CD8-positive, alpha-beta T cell (primary cell): ENCODE measurements at places on chromosomes 7 and 10.

DNA sequence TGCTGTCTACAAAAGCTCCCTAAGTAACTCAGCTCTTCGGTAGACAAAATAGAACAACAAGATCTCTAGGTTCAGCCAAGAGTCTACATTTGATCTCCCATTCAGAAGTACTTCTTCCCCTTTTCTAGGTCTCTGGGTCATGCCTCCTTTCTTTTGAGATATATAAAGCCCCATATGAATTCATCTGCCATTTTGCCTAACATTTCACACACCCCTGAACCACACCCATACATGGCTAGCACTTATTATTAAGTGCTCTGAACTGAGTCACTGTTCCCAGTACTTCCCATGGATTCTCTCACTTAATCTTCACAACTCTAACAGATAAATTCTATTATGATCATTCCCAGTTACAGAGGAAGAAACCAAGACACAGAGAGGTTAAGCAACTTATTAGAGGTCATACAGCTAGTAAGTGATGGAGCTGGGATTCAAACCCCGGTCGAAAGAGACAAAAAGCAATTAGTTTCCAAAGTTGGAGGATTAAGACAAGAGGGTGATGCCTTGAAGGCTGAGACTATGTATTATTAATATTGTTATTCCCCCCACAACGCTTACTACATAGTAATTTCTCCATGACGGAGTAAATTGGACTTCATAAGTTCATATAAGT lies 17.3 kb downstream of the MYOF start:
- no peak for DNase-seq

GRCh38 chr10:100807241-100807951 lies 62.0 kb downstream of the PAX2 start:
- no peak for DNase-seq

DNA sequence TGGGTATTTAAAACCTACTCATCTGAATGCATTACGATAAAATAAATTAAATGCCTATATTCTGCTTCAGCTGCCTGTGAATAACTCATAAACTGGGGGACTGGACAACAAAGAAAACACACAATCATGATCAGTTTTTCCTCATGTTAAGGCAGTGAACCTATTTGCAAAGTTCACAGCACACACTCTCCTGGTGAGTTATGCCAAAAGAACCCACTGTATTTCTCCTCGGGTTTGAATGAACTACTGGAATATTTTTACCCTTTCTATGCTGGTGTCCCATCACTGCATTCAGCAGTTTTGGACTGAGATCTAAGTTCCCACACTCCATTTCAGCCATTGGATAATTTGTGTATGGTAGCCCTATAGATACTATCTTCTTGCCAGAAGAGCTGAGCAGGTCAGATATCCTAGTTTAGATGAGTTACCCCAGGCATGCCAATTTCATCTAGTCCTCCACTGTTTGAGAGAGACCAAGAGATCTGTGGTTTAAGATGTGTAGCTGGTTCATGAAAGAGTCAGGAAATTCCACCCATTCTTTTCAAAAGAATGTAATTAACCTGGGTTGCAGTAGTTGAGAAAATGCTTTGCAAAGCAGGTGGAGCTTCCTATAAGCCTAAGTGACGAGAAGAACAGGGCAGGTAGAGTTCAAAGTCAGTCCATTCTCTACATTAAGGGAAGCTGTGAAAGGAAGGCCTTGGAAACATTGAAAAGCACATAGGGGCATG lies 101.7 kb downstream of the PLXDC2 start:
- DNase-seq = no peak

GRCh38 chr7:113936982-113937381 lies 18.2 kb upstream of the PPP1R3A start:
- no peak for DNase-seq

- DNase-seq = no peak
These were observed 76.7 kb downstream of the IGF2BP3 start for GRCh38 chr7:23393636-23394035.

DNA sequence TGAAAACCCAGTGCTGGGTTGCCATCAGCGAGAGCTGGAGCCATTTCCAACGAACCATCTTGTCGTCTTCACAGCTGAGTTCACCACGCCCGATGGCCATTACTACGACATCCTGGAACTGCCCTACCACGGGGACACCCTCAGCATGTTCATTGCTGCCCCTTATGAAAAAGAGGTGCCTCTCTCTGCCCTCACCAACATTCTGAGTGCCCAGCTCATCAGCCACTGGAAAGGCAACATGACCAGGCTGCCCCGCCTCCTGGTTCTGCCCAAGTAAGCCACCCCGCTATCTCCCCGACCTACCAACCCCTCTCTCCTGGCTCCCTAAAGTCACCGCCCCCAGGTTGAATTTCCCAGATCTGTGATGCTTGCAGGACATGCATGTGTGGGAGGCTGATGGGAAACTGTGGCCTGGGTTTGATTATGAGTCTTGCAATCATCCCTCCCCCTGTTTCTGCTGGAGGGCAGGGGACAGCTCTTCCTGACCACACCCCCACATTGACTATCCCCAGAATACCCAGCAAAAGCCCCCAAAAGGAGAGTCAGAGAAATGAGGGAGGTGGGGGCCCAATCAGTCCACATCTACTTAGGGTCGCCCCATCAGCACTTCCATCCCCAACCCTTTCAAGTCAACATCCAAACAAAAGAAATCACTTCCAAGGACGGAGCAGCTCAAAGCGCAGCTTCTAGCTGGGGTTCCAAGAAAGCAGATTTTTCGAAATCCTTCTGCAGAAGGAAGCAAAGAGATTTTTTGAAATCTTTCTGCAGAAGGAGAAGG lies 6.9 kb downstream of the SERPINE1 start:
- DNase-seq = no peak

GRCh38 chr7:157979636-157980340 lies 607.8 kb downstream of the PTPRN2 start:
- DNase-seq = no peak

- DNase-seq = no peak
These were observed 21.9 kb upstream of the VSIR start for GRCh38 chr10:71795248-71795647.

DNA sequence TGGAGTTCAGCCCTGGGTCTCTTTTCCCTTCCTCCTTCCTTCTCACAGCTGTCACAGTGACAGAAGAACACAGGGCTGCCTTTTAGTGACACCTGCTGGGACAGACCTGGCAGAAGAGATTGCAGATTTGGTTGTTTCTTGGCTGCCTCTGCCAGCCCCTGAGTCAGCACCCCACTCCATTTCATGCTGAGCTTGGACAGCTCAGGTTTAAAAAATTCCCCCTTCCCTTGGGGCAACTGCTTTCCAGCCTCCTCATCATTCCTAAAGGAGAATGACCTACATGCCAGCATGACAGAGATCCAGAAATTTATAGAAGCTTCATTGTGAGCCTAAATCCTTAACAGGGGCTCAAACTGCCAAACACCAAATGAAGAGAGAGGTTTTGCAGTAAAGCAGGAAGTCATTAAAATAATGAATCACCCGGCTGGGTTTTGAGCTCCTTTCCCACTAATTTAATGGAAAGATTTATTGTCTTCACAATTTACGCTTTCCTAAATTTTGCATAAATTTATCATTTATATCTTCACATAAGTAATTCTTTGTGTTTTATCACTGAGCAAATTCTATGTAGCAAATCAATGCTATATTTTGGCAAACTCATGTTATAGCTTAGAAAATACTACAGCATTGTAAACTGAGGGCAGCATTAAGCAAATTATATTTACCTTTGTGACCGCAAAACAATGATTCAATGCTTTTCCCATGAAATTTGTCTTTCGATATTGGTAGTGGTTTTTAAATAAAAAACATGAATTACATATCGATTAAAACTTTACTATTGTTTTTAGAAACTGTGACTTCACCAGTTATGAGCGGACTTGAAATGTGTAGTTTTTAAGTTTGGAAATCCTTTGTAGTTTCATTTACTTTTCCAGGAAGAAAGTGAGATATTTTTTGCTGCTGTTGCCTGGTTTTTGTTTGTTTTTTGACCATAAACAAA lies 399.5 kb upstream of the ANKRD30A start:
- DNase-seq = no peak

DNA sequence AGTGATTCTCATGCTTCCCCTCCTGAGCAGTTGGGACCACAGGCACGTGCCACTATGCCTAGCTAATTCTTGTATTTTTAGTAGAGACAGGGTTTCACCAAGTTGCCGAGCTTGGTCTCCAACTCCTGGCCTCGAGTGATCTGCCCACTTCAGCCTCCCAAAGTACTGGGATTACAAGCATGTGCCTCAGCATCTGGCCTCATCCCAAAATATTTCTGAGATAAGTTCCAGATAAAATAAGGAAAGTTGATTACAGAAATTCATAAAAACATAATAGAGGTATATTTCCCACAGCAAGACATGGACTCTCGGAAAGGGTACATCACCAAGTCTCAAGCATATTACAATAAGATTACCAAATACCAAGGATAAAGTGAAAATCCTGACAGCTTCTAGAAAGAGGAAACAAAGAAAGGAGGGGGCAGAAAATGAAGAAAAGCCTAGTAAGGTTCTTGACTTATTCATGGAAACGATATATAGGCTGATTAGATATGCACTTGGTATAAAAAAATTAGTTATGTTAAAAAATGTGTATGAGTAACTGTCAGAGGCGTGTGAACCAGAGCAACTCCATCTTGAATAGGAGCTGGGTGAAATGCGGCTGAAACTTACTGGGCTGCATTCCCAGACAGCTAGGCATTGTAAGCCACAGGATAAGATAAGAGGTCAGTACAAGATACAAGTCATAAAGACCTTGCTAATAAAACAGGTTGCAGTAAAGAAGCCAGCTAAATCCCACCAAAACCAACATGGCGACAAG lies 35.0 kb downstream of the IQUB start:
- DNase-seq = no peak

DNA sequence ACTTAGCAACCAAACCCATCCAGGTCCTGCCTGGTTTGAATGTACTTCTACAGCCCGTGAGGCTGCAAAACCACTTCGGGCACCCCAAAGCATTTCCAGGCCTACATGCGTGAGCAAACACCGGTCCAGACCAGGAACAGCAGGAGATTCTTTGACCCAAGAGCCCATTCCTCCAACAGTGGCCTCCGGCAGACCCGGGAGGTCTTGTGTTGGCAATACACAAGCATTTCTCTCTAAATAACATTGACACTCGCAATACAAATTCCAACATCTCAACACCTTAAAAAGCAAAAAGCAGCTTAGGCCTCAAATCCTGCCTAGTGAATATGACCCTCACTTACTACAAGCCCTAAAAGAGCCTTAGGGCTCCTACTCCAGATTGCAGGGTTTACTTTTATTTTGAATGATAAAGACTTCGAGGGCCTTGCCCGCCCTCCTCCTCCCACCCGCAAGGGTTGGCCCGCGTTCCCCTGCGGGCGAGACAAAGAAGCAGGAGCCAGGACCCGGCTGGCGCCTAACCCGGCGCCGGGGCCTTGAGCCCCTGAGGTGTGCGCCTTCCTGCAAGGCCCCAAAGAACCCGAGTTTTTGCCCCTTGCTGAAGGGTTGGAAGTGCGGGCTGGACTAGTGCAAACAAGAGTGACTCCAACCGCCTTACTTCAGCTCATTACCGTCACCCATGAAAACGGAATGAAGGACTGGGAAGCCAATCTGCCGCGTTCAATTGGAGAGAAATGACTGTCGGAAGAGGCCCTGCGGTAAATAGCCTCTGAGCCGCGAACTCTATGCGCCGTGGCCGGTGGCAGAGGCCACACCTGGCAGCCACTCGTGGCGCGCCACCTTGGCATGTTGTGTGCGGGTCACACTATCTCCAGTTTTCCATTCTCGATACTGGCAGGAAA lies 3.4 kb upstream of the DLX6 start:
- DNase-seq = no peak

- peak; percentile 4 for DNase-seq
These were observed 55.5 kb upstream of the PTPN12 start for GRCh38 chr7:77481615-77482014.
